ENCODE measurements at places on chromosomes 12 and 14.

DNA sequence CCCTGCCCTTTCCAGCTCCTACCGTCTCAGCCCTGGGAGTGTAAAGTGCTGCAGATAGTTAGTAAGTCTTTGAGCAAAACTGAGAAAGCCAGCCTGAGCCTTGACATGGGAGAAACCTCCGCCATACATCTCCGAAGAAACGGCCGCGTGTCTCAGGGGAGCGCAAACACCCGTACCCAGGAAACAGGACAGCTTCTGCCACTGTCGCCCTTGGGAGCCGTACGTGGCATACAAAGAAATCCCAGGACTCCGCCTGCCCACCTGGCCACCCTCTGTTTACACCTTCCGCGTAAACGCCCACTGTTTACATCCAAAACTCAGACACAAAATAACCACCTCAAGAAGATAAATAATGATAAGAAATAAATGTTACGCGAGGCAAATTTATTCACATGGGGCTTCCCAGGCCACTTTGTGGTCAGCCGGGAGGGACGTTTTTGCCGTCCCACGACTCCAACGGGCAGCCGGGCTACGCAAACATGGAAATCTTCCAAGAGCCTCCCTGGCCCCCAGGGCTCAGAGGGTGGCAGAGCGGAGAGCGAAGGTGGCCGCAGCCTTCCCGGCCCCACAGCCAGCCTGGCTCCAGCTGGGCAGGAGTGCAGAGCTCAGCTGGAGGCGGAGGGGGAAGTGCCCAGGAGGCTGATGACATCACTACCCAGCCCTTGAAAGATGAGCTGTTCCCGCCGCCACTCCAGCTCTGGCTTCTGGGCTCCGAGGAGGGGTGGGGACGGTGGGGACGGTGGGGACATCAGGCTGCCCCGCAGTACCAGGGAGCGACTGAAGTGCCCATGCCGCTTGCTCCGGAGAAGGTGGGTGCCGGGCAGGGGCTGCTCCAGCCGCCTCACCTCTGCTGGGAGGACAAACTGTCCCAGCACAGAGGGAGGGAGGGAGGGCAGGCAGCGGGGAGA is at the start of gene BDKRB2:
TSS of gene BDKRB2 (plus strand) at position 689 of the 908 bp plus-strand sequence. CDS start 32,269 bp downstream, outside the sequence.
- no peak for DNase-seq

DNA sequence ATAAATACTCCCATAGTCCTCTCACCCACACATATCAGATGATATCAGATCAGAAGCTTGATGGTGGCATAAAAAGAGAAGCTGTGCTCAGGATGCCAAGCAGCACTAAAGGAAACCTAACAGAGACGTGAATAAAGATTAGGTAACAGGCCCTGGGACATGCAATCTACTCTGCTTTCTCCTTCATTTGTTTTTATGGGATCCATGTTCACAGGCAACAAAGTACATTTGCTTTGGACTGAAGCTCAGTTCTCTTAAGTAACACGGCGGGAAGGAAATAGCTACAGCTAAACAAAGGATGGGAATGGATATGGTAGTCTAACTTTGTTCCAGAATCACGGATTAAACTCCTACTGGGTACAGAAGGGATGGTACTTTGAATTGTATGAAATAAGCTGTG is 119.5 kb downstream of the TTC7B start:
- DNase-seq = no peak

DNA sequence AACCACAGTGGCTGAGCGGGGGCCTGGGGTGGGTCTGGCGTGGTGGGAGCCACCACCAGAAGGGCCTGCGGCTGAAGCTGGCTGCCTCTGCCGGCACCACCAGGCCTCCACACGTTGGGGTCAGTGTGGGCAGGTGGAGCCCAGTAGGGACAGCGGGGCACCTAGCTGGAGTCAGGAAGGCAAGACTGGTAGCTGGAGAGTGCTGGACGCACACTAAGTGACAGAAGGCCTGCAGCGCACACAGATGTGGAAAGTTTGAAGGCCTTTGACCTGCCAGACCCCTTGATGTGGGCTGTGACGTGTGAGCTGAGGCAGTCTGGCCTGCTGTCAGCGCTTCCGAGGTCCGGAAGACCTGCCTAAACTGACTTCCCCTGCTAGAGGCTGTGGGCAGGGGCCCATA is 26.3 kb downstream of the RIN3 start:
- no peak for DNase-seq

DNA sequence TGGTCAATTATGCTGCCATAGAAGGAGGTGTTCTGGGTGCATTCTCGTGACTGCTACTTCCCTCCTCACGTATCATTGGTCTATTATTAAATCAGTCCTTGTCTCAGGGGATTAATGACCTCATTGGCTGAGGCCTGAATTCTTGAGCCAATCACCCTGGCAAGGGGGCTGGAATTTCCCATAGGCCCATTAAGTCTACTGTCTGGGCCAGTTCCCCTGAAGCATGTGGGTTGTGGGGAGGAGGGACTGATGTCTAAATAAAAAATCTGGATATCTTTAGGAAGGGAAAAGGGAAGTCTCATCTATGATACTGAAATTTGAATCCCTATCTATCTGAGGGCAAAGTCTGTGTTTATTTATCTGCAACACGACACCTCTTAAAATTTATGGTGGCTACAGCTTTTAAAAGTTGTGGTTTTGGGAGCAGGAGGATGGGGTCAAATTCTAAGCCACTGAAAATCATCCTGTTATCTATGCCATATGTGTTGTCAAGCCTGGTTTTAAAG is 71.9 kb downstream of the DYRK2 start:
- DNase-seq = no peak

DNA sequence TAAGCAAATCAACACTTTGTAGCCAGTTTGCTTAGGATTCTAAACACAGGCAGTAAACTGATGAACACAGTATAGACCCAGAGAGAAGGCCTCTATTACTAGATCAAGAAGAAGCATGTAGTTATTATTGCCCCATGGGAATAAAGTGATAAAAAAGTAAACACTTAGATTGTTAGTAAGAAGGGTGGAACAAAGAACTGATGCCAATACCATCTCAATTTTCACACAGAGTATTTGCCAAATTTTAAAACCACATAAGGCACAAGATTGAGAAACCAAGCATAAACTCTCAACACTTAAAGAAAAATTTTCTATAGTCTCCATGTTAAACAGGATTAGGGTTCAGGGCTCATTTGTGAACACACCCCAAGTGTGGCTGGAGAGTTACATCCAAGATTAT is 77.0 kb upstream of the SYT1 start:
- DNase-seq = no peak

DNA sequence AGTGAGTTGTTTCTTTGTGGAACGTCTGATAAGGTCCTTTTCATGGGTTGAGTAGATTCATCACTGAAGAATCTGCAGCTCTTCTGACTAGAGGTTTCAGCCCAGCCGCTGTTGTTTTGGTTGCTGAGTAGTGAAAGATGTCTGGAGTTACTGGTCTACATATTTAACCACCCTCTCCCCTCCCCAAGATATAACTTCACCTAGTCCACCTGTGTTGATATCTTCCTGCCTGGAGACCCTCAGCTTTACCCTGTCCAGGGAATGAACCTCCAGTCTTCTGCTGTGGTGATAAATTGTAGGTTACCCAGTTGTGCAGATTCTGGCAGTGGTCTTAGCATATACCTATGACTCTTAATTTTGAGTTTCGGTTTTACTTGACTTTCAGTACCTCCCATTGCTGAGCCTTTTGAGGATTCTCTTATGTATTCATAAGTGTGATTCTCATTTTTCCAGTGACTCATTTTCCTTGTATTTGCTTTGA is 62.9 kb downstream of the CCDC91 start:
- no peak for DNase-seq

DNA sequence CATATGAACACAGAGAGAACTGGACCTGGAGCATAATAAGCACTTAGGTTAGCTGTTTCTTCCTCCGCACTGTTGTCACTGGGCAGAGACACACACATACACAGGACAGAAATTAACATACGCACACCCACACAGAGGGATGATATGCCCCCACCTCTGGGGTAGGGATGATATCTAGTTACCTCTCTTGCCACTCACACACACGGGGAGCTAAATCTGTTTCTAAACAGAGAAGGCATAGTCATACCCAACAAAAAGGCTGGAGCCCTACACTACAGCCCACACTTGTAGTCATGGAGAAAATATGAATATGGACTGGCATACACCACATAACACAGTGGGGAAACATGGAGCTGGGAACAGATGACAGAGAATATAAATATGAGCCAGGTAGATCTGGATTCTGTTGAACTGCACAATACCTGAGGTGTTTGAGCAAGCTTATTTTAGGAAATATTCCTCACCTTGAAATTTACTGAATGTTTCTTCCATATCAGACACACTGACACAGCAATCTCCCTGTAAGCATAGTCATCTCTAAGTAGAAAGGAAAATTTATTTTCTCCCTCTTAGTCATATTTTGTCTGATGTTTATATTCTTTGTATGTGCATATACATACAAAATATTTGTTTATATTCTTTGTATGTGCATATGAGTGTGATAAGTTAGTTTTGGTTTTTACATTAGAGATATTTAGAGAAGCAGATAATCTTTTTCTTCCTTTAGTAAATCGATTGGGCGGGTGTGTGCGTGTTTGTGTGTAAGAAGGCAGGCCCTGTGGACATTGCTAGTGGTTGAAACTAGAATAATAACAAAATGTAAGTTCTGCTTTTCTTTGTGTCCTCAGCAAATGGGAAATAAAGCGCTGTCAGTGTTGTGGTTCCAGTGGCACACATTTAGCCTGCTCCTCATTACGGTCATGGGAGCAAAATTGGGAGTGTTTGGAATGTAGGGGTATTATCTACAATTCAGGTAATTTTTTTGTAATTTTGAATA is 20.9 kb upstream of the SCFD1 start:
- no peak for DNase-seq

GRCh38 chr12:20376984-20377383 is 8.6 kb downstream of the PDE3A start:
- DNase-seq = no peak

- DNase-seq = no peak
Measured at GRCh38 chr14:68518166-68518565, 274.7 kb downstream of the ZFP36L1 start.

DNA sequence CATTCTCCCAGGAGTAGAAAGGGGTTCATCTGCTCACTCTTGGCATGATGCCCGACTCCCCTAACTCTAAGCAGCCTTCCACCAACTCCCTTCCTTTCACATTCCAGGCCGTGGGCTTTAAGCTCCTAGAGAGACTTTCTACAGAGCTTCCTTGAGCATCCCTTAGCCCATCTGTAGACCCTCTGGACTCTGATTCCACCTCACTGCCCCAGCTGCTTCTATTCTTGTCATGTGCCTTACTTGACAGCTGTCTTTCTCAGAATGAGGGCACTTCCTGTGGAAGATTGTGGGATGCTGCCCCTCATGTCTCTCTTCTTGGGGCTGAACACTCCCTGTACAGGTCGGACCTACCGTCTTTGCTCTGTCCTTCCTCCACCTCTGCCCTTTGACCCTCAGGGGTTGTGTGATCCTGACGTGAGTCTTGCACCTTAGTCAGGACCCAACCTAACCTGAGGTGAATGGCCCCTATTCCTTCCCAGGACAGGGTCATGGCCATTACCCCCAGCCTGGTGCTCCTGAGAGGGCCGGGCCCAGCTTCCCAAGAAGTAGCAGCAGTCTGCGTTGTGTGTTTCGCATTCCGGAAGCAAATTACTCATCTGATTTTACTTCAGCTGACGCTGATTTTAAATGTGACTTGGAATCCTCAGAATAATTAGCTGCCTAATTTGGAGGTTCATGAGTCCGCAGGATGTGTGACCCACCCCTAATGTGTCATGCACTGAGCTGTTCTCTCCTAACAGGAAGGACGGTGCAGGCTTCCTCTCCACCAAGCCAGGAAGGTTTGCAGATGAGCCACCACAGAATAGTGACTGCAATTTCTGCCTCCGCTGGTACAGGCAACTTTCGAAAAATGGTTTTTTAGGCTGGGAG is 2.7 kb upstream of the GALNT6 start:
- no peak for DNase-seq

DNA sequence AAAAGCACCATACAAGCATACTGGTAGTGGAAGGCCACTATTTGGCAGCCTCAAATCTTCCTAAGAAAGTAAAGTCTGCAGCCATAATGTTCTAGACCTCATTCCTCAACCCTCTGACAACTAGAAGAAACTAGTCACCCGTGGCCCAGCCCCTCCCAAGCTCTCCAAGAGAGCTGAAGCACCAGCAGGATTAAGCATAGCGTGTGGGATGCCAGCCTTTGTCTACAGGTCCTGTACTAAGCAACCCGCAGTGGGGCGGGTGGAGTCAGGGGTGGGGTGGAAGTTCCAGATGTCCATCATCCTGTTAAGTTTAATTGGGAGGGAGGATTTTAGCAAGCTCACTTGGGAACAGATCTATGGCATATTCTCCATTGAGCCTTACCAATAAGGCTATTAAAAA is 14.2 kb downstream of the SLC11A2 start:
- no peak for DNase-seq

DNA sequence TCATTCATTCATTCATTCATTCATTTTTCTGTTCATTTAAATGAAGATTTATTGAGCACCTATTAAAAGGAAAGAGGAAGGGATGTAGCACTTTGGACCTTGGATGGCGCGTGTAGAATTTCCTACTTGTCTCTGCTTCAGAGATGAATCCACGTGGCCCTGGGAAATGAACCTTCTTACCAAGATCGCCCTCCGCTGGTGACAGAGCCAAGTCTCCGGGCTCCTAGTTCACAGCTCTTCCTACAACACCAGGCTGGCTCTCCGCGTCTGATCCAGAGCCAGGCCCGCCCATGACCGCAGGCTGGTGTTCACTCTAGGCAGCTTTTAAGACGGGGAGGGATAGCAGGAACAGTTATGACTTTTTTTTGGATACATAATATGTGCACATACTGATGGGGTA is 70.9 kb upstream of the PIWIL1 start:
- no peak for DNase-seq

DNA sequence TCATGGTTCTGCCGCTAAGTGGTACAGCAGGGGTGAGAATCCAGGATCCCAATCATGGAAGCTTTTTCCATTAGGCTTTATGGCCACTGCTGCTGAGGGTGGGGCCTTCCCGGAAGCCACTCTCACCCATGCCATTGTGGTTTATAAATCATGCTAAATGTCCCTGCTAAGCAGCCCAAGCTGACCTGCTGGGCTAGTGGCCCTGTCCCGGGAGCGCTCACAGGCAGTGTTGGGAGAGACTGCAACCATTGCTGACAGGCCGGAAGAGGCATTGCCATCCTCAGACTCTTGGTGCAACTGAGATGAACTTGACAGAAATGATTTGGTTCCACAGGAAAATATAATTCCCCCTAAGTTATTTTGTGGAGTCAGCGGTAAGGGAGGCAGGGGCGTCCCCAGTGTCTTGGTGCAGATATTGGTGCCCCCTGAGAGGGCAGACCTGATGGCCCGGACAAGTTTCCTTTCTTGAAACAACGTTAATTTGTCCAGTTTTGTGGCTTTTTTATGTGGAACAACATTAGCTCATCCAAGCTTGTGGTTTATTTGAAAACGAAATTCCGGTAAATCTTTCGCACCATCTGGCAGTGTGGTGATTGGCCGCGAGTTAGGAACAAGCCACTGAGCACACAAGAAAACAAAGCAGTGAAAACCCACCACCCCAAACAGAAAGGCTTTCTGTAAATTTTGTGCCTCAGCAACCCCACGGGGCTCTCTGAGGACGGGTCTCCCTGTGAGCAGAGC is 82.3 kb downstream of the SSPN start:
- no peak for DNase-seq

Data from activated T-helper 1 cell treated with anti-CD3 and anti-CD28 coated beads, Interleukin-2, amount 50 U/mL, for 16 hours (primary cell).